Activated T-helper 9 cell treated with anti-CD3 and anti-CD28 coated beads, Interleukin-2, amount 50 U/mL, for 16 hours (primary cell): ENCODE measurements at places on chromosomes 4 and X.

DNA sequence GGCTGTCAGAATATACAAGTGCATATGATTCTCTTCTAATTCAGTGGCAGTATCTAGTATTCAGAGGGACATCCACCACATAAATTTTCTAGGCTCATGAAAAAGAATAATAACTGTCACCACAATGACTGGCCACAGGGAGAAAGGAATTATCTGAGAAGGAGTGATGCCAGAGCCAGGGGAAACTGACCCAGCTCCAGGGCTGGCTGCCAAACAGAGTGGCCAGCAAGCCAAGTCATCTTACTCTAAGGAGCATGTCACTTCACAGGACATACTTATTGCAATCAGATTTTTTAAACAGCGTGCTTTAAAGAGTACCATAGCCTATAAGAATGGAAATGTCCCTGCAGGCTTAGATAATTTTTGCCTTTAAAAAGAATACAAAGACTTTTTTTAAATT is 5.8 kb upstream of the SEPTIN11 start:
- DNase-seq, result no peak

- DNase-seq, result peak; percentile 0
These were observed 222 bp downstream of the SMAD1 start for GRCh38 chr4:145481942-145482208.

- DNase-seq, result no peak
These were observed 206.3 kb downstream of the SLC7A11 start for GRCh38 chr4:138035781-138036258.

DNA sequence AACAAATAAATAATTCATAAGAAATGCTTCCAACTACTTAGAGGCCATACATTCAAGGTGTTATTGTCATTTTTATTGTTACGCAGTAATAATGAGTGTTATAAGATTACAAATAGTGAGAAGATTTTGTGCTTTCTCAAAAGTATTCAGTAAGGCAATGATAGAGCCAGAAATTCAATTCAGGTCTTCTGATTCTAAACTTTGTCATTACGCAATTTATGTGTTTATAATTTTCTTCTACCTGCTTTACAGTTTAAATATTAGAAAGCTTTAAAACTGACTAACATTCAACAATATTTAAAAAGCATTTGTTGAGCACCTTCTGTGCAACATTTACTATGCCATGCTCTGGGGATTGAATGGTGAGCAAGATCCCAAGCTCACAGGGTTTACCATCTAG is 183.4 kb upstream of the ETNPPL start:
- DNase-seq, result no peak

DNA sequence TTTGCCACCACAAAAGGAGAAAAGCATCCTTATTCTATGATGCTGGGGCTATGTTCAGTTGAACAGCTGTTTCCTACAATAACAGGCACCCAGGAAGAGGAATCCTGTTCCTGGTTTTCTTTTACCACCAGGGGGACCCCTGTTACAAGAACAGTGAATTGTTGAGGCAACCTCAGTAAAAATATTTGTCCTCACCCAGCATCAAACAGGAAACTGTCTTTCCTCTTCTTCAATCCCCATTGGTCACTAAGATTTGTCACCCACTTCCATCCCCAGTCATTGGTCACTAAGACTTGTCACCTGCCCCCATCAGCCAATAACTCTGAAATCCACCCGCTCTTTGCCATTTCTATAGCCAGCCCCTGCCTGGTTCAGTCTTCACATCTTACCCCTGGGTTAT is 143.5 kb upstream of the GALNT7 start:
- no peak for DNase-seq

- DNase-seq, result no peak
These were observed 194.3 kb upstream of the TENM3 start for GRCh38 chr4:182048871-182049270.

- DNase-seq, result no peak
These were observed 52.5 kb downstream of the COQ2 start for GRCh38 chr4:83232082-83232481.

DNA sequence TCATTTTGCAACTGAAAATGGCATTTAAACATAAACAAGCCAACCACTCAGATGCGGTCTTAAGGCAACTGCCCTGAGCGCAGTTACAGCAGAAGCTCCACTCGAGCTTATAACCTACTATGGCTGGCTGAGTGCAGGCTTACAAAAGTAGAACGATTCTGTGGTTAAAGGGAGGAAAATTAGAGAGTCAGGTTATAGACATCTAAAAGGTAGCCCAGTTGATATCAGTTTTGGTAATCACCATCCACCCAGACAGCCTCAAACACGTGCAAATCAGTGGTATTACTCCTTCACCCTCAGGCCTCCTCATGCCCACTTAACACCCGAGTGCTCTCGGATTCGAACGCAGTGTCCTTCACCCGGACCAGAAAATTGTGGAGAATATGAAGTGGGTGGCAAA is 3.1 kb downstream of the LEF1 start:
- no peak for DNase-seq
